ENCODE measurements at places on chromosomes 12 and 14. TPM values are rescaled to one million over a fixed set of nuclear protein-coding genes. Genes with fewer than 3 reads are reported as not detected.

DNA sequence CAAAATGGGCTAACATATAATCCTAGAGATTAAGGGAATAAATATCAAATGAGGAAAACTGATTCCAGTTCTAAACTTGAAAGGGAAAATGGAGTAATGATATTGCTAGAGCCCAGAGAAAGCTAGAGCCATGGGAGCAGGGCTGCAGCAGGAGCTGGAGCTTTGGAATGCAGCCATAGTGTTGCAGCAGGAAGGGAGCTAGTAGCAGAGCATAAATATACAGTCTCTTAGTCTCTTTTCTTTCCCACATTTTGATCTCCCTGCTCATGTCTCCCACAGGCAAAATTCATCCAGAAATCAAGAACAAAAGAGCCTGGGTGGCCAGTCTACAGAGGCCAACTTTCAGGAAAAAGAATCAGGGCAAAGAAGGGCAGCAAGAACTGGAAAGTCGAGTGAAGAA lies 253.7 kb downstream of the ATXN7L3B start:
- no peak overlapping the region for H3K4me3 ChIP-seq
- no peaks in the 10 kb centered on the region for H3K27me3 ChIP-seq
- no peaks in the 10 kb centered on the region for H3K4me1 ChIP-seq
- no peak for DNase-seq

- H3K27ac ChIP-seq = no peak overlapping the region
- H3K36me3 ChIP-seq = no peaks in the 10 kb centered on the region
- H3K4me1 ChIP-seq = peaks cover 3% of the 10 kb centered on the region
- no peak overlapping the region for H3K4me3 ChIP-seq
- DNase-seq = no peak
Measured at GRCh38 chr12:75854681-75855309, 176.8 kb downstream of the PHLDA1 start.

DNA sequence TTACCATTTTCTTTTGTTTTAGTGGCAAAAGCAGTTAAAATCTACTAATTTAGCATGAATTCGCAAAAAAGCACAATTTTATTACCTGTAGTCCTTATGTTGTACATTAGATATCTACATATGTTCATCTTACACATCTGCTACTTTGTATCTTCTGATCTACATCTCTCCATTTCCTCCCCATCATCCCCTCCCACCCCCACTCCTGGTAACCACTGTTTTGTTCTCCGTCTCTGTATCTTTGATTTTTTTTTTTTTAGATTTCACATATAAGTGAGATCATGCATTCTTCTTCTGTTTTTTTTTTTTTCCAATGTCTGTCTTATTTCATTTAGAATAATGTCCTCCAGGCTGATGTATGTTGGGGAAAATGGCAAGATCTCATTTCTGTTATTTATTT lies 922.7 kb downstream of the VRK1 start:
- no peak overlapping the region for H3K27ac ChIP-seq
- DNase-seq = no peak
- no peaks in the 10 kb centered on the region for H3K4me1 ChIP-seq
- H3K27me3 ChIP-seq = no peaks in the 10 kb centered on the region
- H3K4me3 ChIP-seq = no peak overlapping the region
- no peaks in the 10 kb centered on the region for H3K36me3 ChIP-seq

GRCh38 chr12:27805238-27805637 lies 25.2 kb upstream of the MANSC4 start:
- no peak for DNase-seq
- no peak overlapping the region for H3K4me3 ChIP-seq
- no peaks in the 10 kb centered on the region for H3K4me1 ChIP-seq
- no peaks in the 10 kb centered on the region for H3K36me3 ChIP-seq
- no peaks in the 10 kb centered on the region for H3K27me3 ChIP-seq

DNA sequence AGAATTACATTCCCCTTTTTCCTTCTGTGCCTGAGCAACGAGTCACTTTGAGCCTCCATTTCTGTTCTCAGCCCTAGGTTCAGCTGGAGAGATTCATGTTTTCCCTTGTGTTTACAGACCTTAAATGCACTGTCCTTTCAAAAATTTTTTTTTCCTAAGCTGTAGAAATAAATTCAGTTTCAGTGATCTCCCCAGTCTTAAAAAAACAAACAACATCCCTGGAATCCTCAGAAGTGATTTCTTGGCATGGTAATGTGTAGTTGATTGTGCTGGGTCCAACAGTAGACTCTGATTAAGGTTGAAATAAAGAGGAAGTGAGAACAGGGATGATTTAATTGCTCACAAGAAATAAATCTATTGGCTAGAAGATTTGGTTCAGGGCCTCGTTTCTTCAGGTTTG lies 89.3 kb downstream of the NTN4 start:
- H3K36me3 ChIP-seq = no peaks in the 10 kb centered on the region
- DNase-seq = no peak
- no peaks in the 10 kb centered on the region for H3K4me1 ChIP-seq
- H3K27ac ChIP-seq = no peak overlapping the region
- H3K4me3 ChIP-seq = no peak overlapping the region

DNA sequence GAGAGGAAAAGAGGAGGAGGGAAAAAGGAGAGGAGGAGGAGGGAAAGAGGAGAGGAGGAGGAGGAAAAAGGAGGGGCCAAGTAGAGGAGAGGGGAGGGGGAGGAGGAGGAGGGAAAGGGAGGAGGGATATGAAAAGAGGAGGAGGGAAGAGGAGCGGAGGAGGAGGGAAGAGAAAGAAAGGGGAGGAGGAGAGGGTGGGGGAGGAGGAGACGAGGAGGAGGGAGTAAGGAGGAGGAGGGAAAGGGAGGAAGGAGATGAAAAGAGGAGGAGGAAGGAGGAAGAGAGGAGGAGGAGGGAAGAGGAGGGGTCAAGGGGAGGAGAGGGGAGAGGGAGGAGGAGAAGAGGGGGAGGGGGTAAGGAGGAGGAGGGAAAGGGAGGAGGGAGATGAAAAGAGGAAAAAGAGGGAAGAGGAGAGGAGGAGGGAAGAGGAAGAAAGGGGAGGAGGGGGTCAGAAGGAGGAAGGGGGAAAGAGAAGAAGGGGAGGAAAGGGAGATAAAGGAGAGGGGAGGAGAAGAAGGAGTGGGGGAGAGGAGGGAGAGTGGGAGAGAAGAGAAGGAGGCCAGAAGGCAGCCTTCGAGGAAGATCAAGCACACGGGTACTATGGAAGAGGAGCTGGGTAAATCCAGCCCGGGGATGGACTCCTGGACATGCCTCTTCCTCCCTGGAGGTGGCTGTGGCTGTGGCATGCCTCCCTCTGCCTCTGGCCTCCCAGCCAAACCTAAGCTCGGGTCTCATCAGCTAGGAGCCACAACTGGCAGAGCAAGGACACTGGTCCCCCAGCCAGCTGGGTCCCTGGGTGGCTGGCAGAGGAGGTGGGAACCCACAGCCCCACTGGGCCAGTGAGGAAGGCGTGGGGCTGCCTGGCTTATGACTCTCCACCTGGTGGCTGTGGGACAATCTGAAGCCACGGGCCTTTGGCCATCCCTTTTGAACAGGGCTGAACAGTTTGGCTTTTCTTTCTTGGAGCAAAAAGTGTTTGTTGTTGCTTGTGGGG lies 3.0 kb upstream of the CMKLR1 start:
- H3K4me3 ChIP-seq = no peak overlapping the region
- no peak for DNase-seq
- no peaks in the 10 kb centered on the region for H3K27me3 ChIP-seq
- no peak overlapping the region for H3K27ac ChIP-seq
- H3K4me1 ChIP-seq = peaks cover 2% of the 10 kb centered on the region

DNA sequence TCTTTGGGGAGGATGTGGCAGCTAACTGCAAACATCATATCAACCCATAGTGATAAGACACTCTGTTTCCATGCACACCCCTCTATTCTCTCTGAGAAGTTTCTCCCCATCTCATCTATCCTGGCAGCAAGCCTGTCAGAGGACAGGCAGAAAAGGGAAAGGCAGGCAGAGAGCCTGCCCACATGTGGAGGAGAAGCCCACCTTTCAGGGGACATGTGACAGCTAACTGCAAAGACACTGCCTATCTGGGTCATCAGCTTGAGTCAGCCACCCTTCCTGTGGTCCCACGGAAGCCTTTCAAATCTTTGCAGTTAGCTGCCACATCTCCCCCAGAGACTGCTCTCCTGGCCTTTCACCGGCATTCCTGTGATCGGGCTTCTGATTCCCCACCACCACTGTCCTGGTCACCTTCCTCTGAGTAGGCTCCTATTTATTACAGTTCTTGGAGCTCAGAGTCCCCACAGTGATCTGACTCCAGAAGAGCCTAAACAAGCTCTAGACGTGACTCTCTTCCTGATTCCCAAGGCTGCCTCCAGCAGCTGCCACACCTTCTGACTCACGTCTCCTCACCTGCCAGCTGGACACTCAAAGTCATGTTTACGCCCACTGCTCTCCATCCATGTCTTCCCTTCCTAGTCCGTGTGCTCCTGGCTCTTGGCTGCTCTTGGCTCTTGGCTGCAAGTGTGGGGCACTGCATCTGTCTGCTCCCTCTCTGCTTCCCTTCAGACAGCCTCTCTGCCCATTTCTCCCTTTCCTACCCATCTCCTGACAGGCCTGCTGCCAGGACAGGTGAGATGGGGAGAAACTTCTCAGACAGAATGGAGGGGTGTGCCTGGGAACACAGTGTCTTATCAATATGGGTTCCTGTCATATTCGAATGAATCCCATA lies 7.5 kb upstream of the KRT1 start:
- H3K27ac ChIP-seq = no peak overlapping the region
- H3K27me3 ChIP-seq = peaks cover 17% of the 10 kb centered on the region
- no peaks in the 10 kb centered on the region for H3K36me3 ChIP-seq
- H3K4me3 ChIP-seq = no peak overlapping the region
- no peaks in the 10 kb centered on the region for H3K4me1 ChIP-seq

GRCh38 chr12:99138393-99138792 lies 493.3 kb downstream of the APAF1 start:
- no peaks in the 10 kb centered on the region for H3K27me3 ChIP-seq
- H3K4me3 ChIP-seq = no peak overlapping the region
- no peaks in the 10 kb centered on the region for H3K36me3 ChIP-seq
- no peaks in the 10 kb centered on the region for H3K4me1 ChIP-seq
- no peak for DNase-seq

DNA sequence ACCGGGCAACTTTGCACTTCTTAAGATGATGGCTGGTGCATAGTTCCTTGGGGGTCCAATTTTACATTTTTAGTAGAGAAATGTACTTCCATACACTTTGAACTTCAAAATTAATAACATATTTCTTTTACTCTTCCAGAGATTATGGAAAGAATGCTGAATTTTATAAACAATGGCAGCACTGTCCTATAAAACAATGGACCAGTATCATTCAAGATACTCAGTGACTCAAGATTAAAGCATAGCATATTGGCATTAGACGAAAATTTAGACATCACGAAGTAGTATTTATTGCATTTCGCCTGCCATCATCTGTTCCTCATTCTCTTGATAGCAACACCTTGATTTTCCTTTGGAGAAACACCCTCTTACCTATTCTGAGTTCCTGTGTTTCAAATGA lies 118.3 kb upstream of the ATF7IP start:
- no peaks in the 10 kb centered on the region for H3K27me3 ChIP-seq
- H3K4me1 ChIP-seq = no peaks in the 10 kb centered on the region
- no peak overlapping the region for H3K4me3 ChIP-seq
- H3K36me3 ChIP-seq = no peaks in the 10 kb centered on the region
- no peak overlapping the region for H3K27ac ChIP-seq

- no peak overlapping the region for H3K27ac ChIP-seq
- no peaks in the 10 kb centered on the region for H3K27me3 ChIP-seq
- H3K4me1 ChIP-seq = no peaks in the 10 kb centered on the region
- H3K36me3 ChIP-seq = no peaks in the 10 kb centered on the region
Measured at GRCh38 chr12:99009654-99010296, 364.7 kb downstream of the APAF1 start.

The CLEC9A gene
- total RNA-seq = not detected

The HOTAIR gene
- total RNA-seq = not detected

The GPR68 gene
- total RNA-seq = 0.33 TPM

Measured in H1 (cell line).